ENCODE measurements at places on chromosomes 12 and 14. TPM values are rescaled to one million over a fixed set of nuclear protein-coding genes. Genes with fewer than 3 reads are reported as not detected.

DNA sequence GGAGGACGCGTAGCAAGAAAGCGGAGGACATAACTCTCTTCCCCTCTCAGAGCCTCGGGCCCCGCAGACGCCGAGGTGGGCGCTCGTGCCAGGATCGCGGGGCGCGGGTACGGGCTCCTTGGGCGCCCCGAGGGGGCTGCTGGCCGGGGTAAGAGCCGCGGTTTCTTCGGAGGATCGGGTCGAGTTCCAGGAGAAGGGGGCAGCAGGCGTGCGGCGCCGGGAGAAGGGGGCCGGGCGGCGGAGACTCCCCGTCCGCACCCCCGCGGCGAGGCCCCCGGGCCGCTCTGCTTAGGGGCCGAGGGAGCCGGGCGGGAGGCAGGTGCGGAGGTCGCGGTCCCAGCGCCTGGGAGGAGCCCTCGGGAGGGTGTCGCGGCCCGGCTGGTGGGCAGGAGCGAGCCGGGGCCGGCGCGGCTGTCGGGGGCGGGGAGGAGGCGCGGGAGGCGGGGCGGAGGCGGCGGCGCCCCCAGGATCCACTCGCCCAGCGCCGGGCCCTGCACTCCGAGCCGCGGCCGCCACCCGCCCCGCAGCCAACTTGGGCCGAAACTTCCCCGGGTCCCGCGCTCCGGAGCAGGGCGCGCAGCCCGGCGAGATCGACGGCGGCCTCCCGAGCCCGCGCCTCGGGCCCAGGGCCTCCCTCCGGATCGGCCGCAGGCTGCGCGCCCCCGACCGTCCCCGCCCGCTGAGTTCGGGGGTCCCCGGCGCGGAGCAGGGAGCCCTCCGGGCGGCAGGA is 64.4 kb downstream of the FBXL14 start:
- no peak overlapping the region for H3K27ac ChIP-seq
- H3K36me3 ChIP-seq = no peaks in the 10 kb centered on the region
- no peaks in the 10 kb centered on the region for H3K27me3 ChIP-seq
- no peak for DNase-seq

GRCh38 chr14:67623114-67623513 is 3.4 kb downstream of the ARG2 start:
- DNase-seq = no peak
- H3K4me1 ChIP-seq = peaks cover 29% of the 10 kb centered on the region
- H3K27ac ChIP-seq = peak overlapping the region; percentile 85
- no peaks in the 10 kb centered on the region for H3K27me3 ChIP-seq

DNA sequence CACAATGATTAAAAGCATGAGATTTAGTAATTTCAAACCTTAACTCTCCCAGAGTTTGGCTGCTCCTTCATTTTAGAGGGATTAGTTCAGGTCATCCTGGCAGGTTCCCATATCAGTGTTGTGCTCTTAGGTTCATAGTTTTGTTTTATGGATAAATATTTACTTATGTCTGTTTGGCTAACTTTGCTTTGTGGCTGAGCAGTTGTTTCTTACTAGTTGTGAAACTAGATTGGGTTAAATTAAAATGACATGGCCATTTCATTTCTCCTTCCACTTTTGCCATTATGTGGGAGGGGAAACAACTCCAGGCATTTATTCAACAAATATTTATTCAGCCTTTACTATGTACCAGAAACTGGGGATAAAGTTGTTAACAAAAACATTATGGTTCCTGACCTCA is 158.8 kb downstream of the TMTC3 start:
- H3K4me3 ChIP-seq = no peak overlapping the region
- no peak for DNase-seq
- H3K4me1 ChIP-seq = peaks cover 20% of the 10 kb centered on the region
- H3K27ac ChIP-seq = no peak overlapping the region
- H3K36me3 ChIP-seq = no peaks in the 10 kb centered on the region
- no peaks in the 10 kb centered on the region for H3K27me3 ChIP-seq

DNA sequence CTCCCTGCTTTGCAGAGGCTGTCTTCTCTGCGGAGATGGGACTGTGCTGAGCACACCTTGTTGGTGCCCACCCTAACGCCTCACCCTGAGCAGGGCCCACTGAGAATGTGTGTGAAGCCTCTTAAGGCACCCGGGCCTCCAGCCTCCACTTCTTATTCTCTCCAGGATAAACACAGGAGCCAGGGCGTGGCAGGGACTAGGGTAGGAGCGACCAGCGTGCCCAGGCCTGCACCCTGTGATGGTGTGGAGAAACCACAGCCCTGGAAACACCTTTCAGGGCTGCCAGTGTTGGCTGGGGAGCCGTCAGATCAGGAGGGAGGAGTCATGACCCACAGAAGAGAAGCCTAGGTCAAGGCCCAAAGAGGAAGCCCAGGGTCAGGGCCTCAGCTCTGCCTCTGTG is 41.3 kb downstream of the VDR start:
- H3K4me1 ChIP-seq = peaks cover 24% of the 10 kb centered on the region
- no peak overlapping the region for H3K4me3 ChIP-seq
- no peaks in the 10 kb centered on the region for H3K36me3 ChIP-seq
- DNase-seq = no peak
- H3K27me3 ChIP-seq = no peaks in the 10 kb centered on the region

DNA sequence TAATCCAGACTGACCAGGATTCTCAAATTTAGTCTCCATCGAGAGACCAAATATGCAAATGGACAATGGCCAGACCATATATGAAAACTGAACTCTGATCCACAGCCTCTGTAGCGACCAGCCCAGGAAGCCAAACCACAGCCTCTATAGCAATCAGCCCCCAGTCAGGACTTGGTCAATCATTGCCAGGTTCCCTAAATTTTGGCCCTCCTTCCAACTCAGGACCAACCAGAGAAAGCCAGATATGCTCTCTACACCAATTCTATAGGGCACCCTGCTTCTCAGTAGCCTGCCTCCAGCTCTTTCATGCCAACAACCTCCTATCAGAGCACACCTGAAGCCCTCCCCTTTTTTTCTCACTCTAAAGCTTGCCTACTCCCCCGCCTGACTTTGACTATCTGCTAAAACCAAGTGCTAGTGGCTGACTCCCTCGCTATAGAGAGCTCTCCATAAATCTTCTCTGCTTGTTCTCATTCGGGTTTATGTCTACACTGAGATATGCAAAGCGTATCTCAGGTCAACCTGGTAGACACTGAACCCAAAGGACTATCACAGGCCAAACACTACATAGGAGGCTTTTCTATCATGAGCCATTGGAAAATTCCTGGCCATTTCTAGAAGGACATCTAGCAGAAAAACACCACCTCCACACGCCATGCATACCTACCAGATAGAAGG is 110.5 kb upstream of the FUT8 start:
- H3K36me3 ChIP-seq = no peaks in the 10 kb centered on the region
- H3K27me3 ChIP-seq = no peaks in the 10 kb centered on the region
- H3K4me1 ChIP-seq = peaks cover 16% of the 10 kb centered on the region

DNA sequence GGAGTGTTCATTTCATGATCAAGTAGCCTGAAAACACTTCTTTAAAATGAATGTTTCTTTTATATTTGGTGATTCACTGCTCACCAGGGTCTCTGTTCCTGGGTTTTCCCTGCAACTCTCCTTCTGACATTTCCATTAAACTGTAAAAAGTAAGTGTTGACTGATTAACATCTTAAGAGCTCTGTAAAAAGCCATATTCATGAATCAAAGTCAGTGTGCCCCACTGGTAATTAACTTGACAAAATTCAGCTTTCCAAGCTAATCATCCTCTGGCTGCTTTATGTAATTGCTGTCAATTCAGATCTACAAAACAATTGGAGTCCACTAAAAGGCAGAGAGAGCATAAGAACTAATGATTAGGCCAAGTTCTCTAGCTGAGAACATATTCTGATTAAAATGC is 41.6 kb downstream of the CNTN1 start:
- no peaks in the 10 kb centered on the region for H3K27me3 ChIP-seq
- no peak overlapping the region for H3K4me3 ChIP-seq
- no peaks in the 10 kb centered on the region for H3K36me3 ChIP-seq
- DNase-seq = no peak

- no peak for DNase-seq
- H3K4me1 ChIP-seq = no peaks in the 10 kb centered on the region
- H3K36me3 ChIP-seq = no peaks in the 10 kb centered on the region
- H3K27ac ChIP-seq = no peak overlapping the region
- no peaks in the 10 kb centered on the region for H3K27me3 ChIP-seq
These were observed 61.5 kb downstream of the MAP1LC3B2 start for GRCh38 chr12:116620492-116621191.

DNA sequence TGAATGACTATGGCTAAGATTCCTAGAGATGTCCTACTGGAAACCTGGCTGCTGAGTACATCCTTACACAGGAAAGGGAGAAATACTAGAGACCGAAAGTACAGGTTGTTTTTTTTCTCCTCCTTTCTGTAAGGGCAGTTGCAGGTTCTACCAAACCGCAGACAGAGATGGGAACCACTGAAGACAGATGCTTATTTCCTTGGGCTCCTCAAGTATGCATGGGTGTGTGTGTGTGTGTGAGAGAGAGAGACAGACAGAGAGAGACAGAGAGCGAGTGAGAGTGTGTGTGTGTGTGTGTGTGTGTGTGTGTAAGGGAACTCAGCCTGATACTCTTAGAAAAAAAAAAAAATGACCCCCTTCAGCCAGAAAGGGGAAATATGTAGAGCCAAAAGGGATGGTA is 42.5 kb downstream of the MAP4K5 start:
- no peak overlapping the region for H3K4me3 ChIP-seq
- no peaks in the 10 kb centered on the region for H3K36me3 ChIP-seq
- no peaks in the 10 kb centered on the region for H3K4me1 ChIP-seq
- no peak overlapping the region for H3K27ac ChIP-seq
- H3K27me3 ChIP-seq = no peaks in the 10 kb centered on the region

DNA sequence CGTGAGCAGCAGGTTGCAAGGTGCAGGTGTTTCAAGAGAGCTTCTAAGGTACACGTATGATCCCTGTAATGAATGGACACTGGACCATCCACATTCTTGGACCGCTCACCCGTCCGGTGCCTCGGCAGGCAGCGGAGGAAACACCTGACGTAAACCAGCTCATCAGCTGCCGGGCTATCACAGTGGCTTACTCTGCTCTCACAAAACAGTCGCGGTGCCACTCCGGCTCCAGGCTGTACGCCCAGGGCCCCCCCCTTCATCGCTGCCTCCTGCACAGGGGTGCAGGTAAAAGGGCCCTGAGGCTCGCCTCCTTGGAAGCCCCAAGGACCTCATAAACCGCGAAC is 436 bp downstream of the VPS33A start:
- peak overlapping the region; percentile 80 for H3K4me3 ChIP-seq
- peaks cover 19% of the 10 kb centered on the region for H3K4me1 ChIP-seq
- H3K27me3 ChIP-seq = no peaks in the 10 kb centered on the region
- H3K27ac ChIP-seq = peak overlapping the region; percentile 84

- DNase-seq = no peak
- H3K4me1 ChIP-seq = peaks cover 8% of the 10 kb centered on the region
- H3K27ac ChIP-seq = no peak within 1 kb of the TSS
- H3K27me3 ChIP-seq = no peaks in the 10 kb centered on the region
These were observed at the start of gene WIF1 for GRCh38 chr12:65121049-65121955. Gene WIF1 (minus strand): TSS chr12:65121305. CDS start chr12:65121191, 114 bp downstream.

DNA sequence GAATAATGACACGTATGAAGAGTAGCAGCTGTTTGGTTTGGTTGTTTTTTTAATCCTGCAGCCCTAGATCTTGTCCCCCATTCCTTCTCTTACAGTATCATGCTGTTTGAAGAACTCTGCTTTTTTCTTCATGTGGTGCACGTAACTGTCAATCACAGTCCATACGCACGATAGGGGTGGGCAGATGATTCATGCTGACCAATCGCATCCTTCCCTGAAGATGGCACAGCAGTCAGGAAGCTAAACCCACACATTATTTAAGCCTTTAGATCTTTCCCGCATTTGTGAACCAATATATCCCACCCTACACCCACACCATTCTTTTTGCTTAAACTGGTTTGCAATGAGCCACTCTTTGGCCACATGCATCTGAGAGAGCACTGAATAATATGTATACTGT is 158.9 kb upstream of the PLEKHA5 start:
- H3K36me3 ChIP-seq = no peaks in the 10 kb centered on the region
- DNase-seq = no peak
- no peak overlapping the region for H3K4me3 ChIP-seq
- H3K4me1 ChIP-seq = no peaks in the 10 kb centered on the region
- H3K27me3 ChIP-seq = no peaks in the 10 kb centered on the region

DNA sequence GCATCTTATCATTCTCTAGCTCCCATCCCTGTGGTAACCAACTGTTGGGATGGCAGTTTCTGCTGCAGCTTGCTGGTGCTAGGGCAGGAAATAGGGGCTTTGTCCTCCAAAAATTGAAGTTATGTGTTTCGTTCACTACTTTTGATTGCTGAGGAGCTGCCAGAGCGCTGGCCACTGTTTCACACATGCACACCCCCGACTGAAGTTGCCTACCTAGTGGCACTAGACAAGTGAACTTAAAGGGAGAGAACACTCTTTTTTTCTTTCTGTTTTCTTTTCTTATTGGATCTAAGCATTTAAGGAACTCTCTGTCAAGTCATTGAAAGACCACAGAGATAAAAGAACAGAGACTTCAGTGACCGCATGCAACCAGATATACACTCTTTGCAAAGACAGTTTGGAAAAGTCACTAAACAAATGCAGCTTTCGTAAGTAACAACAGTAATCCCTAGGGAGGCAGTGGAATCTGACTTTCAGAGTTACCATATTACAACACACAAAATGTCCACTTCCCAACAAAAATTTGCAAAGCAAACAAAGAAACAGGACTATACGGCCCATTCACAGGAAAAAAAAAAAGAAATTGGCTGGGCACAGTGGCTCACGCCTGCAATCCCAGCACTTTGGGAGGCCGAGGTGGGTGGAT is 12.0 kb downstream of the TFCP2 start:
- DNase-seq = no peak
- no peaks in the 10 kb centered on the region for H3K4me1 ChIP-seq
- H3K27me3 ChIP-seq = no peaks in the 10 kb centered on the region
- H3K27ac ChIP-seq = no peak overlapping the region
- H3K36me3 ChIP-seq = no peaks in the 10 kb centered on the region

DNA sequence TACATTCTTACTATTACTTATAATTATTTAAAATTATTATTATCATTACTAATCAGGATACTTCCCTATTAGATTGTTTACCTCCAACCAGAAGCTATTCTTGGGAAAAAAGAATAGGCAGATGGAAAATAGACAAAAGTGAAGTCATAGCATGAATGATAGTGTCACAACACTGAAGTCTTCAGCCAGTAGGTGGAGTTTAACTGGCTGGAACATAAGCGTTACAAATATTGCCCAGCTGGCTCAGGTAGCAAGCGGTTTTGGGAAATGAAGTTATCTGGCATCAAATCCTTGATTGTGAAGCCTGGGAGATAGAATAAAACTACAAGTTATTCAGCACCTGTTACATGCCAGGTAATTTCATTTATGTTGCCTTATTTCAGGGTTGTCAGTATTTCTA is 762.9 kb downstream of the C12orf50 start:
- H3K4me3 ChIP-seq = no peak overlapping the region
- no peaks in the 10 kb centered on the region for H3K4me1 ChIP-seq
- H3K36me3 ChIP-seq = no peaks in the 10 kb centered on the region
- no peaks in the 10 kb centered on the region for H3K27me3 ChIP-seq
- no peak for DNase-seq
- H3K27ac ChIP-seq = no peak overlapping the region

NINJ2 gene
- 23.8 TPM for total RNA-seq

TMPRSS12 gene
- not detected for total RNA-seq

CLEC4E gene
- not detected for total RNA-seq
